Stimulated activated CD4-positive, alpha-beta T cell treated with anti-CD3 and anti-CD28 coated beads, Interleukin-1b, Interleukin-23, amount 100 ng/mL, for 48 hours (primary cell): ENCODE measurements at places on chromosomes 6 and 20.

GRCh38 chr6:149032599-149033405, 284.7 kb upstream of the TAB2 start:
- peak; percentile 73 for DNase-seq

- no peak for DNase-seq
Measured at GRCh38 chr6:31836474-31837368, 9.2 kb downstream of the HSPA1B start.

- DNase-seq, result no peak
Measured at GRCh38 chr6:88725111-88725975, 238.1 kb downstream of the RNGTT start.

DNA sequence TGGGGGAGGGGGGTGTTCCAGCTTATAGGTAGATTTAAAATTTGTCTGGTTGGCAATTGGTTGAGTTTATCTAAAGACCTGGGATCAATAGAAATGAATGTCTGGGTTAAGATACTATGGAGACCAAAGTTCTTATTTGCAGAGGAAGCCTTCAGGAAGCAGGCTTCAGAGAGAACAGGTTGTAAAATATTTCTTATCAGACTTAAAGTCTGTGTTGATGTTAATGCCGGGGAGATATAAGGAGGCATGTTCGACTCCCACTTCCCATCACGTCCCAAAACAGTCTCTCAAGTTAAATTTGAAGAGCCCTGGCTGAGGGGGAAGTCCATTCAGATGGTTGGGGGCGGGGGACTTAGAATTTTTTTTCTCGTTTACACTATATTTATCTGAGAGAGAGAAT, 12.3 kb upstream of the BLCAP start:
- DNase-seq, result no peak

- peak; percentile 59 for DNase-seq
Measured at GRCh38 chr6:99425647-99426450, 741 bp upstream of the PNISR start.

- DNase-seq, result no peak
Measured at GRCh38 chr20:43124241-43124640, 65.5 kb downstream of the PTPRT start.

DNA sequence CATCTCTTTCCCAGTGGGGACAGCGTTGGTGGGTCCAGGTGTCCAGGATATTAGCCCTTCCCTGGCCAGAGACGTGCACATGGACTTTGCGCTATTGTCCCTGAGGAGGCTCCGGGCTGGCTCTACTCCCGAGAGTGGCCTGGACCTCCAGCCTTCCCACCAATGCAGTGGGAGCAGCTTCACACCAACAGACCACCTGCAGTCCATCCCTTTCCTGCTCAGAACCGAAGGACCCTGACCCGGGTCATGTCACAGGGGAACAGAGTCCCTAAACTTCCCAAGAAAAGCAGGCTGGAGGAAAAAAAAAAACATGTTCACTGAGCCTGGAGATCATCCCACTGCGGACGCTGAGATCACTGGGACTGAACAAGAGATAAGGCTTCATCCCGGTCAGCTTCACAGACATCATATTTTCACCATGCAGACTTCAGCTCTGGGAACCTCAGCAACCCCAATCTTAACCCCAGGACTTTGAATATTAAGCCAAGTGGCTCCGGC, 18.3 kb downstream of the ZMYND8 start:
- no peak for DNase-seq

- peak; percentile 74 for DNase-seq
Measured at GRCh38 chr20:3420211-3420707, 12.8 kb upstream of the DNAAF9 start.

- no peak for DNase-seq
Measured at GRCh38 chr20:13105039-13105438, 96.3 kb downstream of the SPTLC3 start.

DNA sequence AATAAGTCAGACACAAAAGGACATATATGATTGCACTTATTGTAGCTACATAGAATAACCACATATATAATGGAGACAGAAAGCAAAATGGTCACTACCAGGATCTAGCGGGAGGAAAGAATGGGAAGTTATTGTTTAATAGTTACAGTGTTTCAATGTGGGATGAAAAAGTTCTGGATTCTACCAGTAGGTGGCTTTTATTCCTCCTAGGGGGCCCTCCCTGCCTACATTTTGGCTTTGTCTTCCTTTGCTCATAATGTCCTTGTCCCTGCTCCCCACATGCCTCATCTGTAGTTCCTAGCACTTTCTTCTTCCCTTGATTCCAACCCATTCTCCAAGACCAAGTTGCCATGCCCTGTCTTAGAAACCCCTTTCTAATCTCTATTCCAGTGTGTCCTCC, 16.3 kb downstream of the ZNF133 start:
- DNase-seq, result no peak

GRCh38 chr6:46044881-46045617, 29.4 kb upstream of the CLIC5 start:
- DNase-seq, result peak; percentile 39

DNA sequence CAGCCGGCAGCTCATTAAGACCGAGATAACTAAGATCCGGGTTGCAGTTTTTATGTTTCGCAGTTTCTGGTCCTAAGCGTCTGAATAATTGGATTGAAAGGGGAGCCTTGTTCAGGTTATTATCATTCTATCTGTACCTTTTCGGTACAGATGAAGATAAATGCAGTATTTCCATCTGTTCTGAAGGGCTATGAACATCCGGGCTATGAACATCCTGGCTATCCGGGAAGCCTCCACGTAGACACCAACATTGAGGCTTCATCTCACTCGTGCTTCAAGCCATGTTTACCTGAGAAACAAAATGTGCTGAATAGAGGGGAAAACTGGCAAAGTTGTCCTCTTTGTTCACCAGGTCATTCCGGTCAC, 399 bp upstream of the REPS1 start:
- DNase-seq, result no peak

GRCh38 chr6:161586887-161587286, 313.0 kb upstream of the AGPAT4 start:
- no peak for DNase-seq

DNA sequence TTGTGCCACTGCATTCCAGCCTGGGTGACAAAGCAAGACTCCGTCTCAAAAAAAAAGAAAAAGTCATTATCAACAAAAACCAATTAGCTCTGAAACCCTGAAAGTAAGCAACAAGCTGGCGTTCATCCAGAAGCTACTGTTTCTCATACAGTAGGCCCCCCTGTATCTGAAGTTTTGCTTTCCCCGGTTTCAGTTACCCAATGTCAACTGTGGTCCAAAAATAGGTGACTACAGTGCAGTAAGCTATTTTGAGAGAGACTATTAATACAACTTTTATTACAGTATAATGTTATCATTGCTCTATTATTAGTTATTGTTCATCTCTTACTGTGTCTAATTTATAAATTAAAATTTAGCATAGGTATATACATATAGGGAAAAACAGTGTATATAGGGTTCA, 135.1 kb downstream of the KIF16B start:
- no peak for DNase-seq

DNA sequence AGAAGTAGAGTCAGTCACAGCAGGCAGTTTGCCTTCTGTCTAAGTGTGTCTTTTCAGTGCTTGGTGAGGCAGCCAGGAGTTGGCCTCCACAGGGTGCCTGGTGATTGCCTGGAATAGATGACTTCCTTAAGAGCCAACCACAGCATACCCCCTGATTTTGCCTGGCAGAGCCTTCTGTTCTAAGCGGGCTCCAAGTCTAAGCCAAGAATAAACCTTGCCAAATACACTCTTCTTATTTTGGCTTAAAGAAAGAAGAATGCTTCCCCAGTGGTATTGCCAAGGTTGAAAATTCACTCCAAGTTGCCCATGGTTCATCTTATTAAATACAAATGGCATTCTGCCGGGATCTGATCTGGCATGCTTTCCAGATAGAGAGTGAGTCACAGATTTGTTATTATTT, 1424.8 kb upstream of the EYS start:
- DNase-seq, result no peak

DNA sequence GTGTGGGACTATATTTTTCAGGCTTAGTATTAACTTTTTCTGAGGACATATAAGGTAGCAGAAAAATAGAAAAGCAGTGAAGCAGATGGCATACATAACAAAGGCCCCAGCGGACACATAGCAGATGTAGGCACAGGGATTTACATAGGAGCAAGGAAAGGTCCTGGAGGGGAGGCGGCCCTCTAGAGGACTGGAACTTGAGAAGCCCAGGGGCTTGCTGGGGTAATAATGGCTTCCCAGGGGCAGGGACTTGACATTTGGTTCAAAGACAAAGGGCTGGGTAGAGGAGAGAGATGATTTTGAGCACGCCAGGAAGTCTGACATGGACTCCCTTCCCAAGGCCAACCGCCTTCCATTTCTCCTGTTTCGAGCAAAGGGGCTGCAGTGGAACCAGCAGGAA, 31.7 kb upstream of the OSTM1 start:
- no peak for DNase-seq

GRCh38 chr20:18041462-18041861, 16.3 kb downstream of the OVOL2 start:
- no peak for DNase-seq

GRCh38 chr6:111804627-111805235, 68.5 kb downstream of the FYN start:
- DNase-seq, result peak; percentile 73

DNA sequence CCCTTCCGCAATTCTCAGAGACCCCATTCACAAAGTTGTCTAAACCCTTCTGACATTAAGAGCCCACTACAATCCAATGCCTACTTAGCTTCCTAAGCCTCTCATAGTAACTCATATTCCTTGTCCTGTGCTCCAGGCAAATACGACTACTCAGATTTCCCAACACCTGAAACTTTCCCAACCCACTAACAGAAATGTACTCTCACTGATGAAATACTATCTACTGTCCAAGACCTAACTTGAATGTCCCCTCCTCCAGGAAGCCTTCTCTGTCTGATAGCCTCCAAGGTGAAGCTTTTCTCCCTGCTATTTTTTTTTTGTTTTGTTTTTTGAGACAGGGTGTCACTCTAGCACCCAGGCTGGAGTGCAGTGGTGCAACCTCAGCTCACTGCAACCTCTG, 30.4 kb downstream of the GPLD1 start:
- DNase-seq, result no peak

- no peak for DNase-seq
Measured at GRCh38 chr6:25016014-25016720, 80.4 kb upstream of the RIPOR2 start.

- DNase-seq, result no peak
Measured at GRCh38 chr20:8787090-8787489, 281.8 kb upstream of the PLCB4 start.

GRCh38 chr20:47701612-47702011, 83.7 kb downstream of the SULF2 start:
- no peak for DNase-seq

DNA sequence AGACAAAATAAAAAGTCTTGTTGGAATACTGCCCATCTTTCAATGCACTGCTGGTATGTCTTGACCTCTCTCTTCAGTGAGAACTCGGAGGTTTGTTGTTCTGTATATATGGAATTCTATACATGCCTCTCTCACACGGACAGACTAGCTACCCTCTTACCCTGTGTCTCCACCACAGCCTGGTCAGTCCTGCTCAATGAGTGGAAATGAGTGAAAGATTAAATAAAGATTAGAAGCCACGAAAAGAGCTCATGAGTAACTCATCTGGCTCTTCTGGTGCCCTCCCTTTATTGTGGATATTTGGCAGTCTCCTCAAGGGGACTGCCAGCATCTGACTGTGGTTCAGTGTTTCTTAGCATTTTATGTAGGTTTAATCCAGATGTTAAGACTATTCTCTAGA, 262.8 kb upstream of the MAP3K7 start:
- DNase-seq, result no peak

GRCh38 chr20:2387180-2387577, 6.5 kb downstream of the TGM6 start:
- DNase-seq, result peak; percentile 71

DNA sequence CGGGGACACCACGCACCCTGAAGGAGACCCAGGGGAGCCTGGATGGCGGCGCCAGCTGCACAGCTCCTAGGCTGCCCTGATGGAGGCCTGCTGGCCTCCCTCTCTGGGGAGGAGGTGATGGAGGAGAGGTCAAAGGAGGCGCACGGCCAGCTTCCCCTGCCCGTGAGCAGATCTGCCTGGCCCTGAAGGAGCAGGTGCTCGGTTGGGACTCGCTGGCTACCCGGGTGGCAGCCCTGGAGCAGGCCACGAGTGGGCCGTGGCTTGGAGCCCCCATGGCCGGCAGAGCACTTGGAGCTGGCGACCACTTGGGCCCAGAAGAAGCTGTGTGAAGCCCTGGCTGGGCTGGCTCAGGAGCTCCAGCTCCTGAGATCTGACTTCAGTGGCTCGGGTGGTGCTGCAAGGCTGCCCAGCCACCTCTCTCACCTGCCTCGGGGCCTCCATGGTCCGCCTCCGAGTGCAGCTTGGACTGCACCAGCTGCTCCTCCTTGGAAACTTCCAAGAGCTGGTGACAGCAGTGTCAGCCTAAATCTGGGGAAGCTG, 7.5 kb upstream of the RAET1E start:
- DNase-seq, result no peak

DNA sequence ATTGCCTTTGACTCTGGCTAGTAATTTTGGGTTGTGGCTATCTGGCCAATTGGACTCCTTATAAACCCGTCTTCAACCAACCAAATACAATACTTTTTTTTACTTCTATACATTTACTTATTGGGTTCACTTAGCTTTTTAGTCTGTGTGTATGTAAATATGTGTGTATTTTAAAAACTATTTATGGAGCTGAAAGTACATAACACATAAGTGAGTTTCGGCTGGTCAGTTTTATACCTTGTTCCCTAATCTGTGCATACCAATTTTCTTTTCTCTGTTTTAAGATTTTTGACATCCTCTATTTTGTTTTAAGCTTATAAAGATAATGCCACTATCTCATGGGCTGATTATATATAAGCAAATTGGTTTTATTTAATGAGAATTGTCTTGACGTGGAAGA, 129.5 kb downstream of the LRRC1 start:
- DNase-seq, result no peak

GRCh38 chr6:45965792-45966191, 49.9 kb downstream of the CLIC5 start:
- no peak for DNase-seq
